ENCODE measurements at places on chromosomes 12 and 14.

- no peak for DNase-seq
Measured at GRCh38 chr12:63220921-63221320, 69.9 kb upstream of the AVPR1A start.

DNA sequence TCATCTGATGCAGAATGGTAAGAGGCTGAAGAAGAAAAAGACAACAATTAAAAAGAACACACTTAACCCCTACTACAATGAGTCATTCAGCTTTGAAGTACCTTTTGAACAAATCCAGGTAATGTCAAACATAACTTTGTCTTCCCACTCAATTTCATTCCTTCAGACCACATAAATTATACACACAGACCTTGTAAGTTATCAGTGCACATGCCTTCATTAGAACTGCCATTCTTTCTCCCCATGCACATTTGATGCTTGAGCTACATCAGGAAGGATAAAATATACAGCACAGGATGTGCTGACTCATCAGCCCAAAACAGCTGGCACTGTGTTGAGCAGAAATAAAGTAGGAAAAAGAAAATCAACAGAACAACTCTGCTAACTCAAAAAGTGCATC is 246.7 kb downstream of the PAWR start:
- no peak for DNase-seq

GRCh38 chr12:44229846-44230245 is 394.0 kb downstream of the TMEM117 start:
- DNase-seq = no peak

GRCh38 chr12:124030008-124030407 is 57.0 kb downstream of the ZNF664 start:
- no peak for DNase-seq

- no peak for DNase-seq
Measured at GRCh38 chr12:70598467-70599193, 38.6 kb downstream of the PTPRB start.

DNA sequence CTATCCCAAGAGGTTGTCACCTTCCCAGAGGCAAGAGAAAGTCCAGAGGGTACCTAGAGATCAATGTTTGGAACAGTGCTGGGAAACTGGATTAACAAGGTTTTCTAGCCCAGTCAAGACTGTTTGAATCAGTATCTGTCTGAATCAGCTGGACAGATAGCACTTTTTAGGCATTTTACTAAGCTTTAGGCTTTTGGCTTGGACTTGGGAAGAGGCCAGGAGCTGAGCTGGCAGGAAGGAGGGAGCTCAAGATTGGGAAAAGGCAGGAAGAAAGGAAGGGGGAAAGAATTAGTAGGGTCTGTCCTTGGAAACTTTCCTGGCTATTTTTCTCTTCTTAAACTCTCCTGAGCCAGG is 8.3 kb downstream of the IKZF4 start:
- no peak for DNase-seq

GRCh38 chr12:84497819-84498218 is 414.8 kb downstream of the SLC6A15 start:
- no peak for DNase-seq

GRCh38 chr14:79351011-79351410 is 860.3 kb downstream of the DIO2 start:
- DNase-seq = no peak

DNA sequence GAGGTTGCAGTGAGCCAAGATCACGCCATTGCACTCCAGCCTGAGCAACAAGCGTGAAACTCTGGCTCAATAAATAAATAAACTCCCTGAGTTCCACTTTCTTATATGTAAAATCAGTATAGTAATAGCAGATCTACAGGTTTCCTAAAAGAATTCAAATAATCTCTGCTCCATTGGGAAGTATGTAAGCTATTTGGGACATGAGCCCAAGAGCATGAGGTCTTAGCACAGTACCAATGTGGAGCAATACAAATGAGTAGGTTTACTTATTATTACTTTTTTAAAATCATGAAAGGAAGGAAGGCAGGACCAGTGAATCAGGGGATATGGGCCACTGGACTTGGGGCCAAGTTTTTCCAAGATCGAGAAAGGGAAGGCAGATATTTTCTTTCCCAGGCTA is 216.9 kb upstream of the DIO2 start:
- DNase-seq = no peak

DNA sequence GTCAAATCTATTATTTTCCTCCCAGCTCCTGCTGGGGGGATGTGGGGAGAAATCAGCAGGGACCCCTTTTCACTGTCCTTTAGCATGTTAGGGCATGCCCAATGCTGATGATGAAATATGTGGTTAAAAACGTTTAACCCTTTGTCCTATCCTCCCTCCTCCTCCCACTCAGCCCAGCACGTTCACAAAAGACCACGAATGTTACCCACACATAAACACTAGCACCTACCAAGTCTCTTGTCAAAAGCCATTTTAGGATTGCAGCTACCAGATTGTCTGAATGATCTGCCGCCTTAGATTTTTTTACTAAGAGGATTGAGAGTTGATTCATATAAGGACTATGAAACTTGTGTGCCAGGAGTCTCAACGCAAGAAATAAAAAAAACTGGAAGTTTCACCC is 70.4 kb downstream of the TBK1 start:
- DNase-seq = no peak

DNA sequence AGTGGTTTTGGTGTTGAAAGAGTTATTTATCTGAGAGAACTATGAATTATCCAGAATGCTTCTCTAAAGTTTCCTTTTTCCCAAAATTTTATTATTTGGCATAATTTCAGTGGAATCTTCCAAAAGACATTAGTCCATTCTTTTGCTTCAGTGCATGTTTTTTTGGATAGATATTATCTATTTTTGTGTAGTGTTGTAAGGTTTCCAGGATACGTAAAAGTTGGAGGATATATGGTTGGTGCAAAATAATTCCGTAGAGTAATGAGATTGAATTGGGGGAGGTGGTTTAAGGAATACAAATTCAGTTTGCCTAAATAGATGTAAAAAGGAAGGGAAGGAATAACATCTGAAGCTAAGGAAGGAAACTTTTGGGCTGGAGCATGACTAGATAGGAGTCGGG is 186.6 kb downstream of the RGS6 start:
- no peak for DNase-seq

DNA sequence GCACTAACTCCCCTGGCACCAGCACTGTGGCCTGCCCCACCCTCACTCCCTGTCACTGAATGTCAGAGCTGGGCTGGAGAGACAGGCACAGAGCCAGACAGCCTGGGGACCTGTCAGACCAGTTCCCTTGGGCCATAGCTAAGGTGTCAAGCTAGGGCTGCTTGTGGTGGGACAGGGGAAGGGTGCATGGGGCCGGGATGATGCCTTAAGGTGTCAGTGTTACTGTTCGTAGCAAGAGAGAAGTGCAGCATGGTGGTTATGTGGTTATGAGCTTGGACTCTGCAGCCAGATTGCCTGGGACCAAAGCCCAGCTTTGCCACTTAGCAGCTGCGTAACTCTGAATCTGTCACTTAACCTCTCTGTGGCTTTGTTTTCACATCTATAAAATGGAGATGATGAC is 3.8 kb downstream of the RAPGEF3 start:
- no peak for DNase-seq

DNA sequence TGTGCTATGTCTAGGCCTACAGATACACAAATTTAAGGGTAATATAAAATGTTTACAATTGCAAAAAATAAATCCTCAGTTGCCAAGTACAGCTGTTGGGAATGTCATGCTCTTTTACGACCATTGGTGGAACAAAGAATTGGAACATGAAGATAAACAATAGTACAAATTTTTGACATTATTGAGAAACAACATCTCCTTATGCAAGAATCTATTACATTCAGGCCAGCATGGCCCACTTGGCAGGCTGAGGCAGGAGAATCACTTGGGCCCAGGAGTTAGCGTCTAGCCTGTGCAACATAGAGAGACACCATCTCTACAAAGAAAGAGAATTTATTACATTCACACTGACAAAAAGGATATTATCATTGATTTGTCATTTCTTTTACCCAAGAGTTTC is 135.9 kb upstream of the NTF3 start:
- no peak for DNase-seq

DNA sequence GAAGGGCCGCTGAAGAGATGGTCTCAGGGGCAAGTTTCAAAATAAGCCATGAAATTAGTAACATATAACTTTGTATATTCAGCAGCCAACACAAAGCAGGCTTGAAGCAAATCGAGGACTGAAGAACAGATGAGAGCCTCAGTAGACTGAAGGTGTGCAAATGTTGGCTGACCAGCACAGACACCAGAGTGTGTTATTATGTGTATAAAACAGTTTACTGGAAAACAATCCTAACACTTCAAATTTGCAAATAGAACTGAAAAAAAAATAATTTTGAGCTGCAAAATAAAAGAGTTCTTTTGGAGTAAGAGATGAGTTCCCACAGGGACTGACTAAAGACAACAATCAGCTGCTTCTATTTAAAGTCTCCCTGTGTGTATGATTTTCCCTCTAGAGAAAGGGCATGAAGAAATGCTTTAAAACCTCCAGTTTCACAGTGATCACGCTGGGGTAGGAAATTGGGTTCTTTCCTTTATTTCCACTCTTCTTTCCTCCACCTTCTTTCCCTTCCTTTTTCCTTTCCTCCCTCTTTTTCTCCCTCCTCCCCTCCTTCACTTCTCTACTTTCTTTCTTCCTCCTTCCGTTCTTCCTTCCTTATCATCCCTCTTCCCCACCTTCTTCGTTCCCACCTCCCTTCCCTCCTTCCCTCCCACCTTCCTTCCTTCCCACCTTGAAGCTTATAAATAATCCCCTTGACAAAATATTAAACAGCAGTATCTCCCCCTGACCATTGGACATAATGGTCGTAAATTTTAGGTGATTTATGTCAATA is 383.9 kb upstream of the DCN start:
- no peak for DNase-seq

DNA sequence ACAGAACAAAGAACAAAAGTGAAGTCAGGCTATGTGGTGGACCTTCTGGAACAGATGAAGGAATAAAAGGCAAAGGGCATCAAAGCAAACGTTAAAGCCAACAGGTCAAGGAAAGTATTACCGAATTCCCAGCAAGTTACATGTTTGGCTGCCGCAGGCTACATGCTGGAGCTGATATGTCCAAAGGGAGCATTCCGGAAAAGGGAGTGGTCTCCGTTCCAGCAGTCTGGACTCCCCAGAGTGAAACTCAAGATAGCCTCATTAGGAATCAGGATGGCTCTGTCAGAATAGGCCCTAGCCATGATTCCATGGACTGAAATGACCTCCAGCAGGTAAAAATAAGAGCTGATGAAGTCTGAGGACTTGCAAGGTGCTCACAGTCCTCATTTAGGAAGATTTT is 379.8 kb upstream of the PRICKLE1 start:
- DNase-seq = no peak

Data from stimulated activated CD4-positive, alpha-beta T cell treated with anti-CD3 and anti-CD28 coated beads, Interleukin-1b, Interleukin-23, amount 100 ng/mL, for 24 hours (primary cell).